ENCODE measurements at places on chromosomes 11 and 22. TPM values are rescaled to one million over a fixed set of nuclear protein-coding genes. Genes with fewer than 3 reads are reported as not detected.

Gene GNG3
- not detected for total RNA-seq

Gene FGF3
- not detected for total RNA-seq

Gene SAMM50
- total RNA-seq = 44.8 TPM

Gene ADORA2A
- 1.2 TPM for total RNA-seq

Gene SLC35C1
- 31.4 TPM for total RNA-seq

Gene OLFML1
- not detected for total RNA-seq

Gene LRRC4C
- total RNA-seq = not detected

Gene STX3
- 26.3 TPM for total RNA-seq

Gene LARGE2
- 2.7 TPM for total RNA-seq

Gene UBE2L6
- total RNA-seq = 40.5 TPM

Gene OVOL1
- not detected for total RNA-seq

Gene CYP2R1
- total RNA-seq = 10.1 TPM

Data from A549 treated with Hydrocortisone at 1 μM for 4 hours (cell line).